Spinal cord (tissue), 10 donors: ENCODE measurements at places on chromosomes 6 and 20. TPM values are rescaled to one million over a fixed set of nuclear protein-coding genes. Genes with fewer than 3 reads are reported as not detected.

DNA sequence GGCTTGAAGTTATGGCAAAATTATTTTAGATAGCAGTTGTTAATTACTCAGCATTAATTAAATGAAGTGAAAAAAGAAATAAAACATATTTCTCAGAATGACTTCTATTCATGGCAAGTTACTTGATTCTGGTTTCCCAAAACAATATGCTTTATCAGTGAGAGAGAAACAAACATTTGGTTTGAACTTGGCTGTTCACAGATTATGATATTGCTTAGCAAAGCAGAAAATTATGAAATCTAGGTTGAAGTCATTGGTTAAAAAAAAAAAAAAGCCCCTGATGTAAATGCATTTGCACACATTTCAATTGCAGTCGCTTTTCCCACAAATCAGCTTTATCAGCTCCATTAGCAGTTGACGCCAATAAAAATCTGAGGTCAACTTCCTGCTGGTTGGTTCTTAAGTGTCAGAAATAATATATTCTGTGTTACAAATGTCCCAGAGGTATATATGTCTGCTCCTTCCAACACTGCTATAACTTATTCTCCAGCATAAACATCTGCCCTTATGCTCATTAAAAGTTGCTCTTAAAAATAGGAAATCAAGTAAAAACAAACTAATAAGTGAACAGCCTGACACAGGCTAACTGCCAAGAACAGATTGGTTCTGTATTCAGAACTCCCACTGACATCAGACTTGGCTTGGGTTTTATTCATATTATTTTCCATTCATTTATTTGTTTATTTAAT is 275.4 kb downstream of the PHF3 start:
- no peaks in the 10 kb centered on the region for H3K4me1 ChIP-seq
- peak; percentile 15 for DNase-seq
- H3K27ac ChIP-seq = no peak overlapping the region
- no peaks in the 10 kb centered on the region for H3K27me3 ChIP-seq

GRCh38 chr6:17061097-17061496 is 40.8 kb upstream of the STMND1 start:
- H3K4me3 ChIP-seq = no peak overlapping the region
- H3K36me3 ChIP-seq = no peaks in the 10 kb centered on the region
- no peaks in the 10 kb centered on the region for H3K4me1 ChIP-seq
- DNase-seq = no peak
- no peaks in the 10 kb centered on the region for H3K27me3 ChIP-seq

DNA sequence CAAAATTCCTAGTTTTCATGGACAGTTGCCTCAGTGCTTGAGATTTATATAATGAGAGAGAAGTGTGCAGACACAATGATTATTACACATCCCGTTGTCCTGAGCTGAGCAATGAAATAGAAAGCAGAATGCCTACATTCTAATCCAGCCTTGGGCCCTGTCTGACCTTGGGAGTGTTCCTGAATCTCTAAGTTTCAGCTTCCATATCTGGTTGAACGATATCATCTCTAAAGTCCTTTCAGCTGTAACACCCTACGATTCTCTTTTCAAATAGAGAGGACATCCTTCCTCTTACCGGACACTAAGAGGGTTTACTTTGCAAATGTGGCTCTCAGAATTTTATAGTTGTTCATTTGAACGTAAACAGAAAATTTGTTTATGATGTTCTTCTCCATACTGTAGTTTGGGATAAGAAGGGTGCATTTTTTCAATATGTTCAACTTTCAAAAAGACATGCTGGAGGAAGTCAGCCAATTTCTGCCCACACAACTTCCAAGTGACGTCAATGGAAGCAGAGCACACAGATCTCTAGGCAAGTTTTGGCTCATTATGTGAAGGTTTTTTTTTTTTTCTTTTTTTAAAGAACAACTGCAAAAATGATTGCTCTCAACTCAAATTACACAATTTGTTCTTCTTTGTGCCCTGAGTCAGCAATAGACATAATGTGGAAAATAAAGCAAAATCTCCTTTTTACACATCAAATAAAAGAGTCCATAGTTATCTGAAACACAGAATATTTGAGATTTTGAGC is 50.4 kb downstream of the PDE7B start:
- no peaks in the 10 kb centered on the region for H3K27me3 ChIP-seq
- H3K4me3 ChIP-seq = no peak overlapping the region
- H3K36me3 ChIP-seq = no peaks in the 10 kb centered on the region
- H3K4me1 ChIP-seq = no peaks in the 10 kb centered on the region

GRCh38 chr6:39901670-39902069 is 32.6 kb downstream of the MOCS1 start:
- no peak overlapping the region for H3K27ac ChIP-seq
- DNase-seq = no peak
- peaks cover 40% of the 10 kb centered on the region for H3K36me3 ChIP-seq
- H3K4me1 ChIP-seq = no peaks in the 10 kb centered on the region
- H3K4me3 ChIP-seq = no peak overlapping the region

- peaks cover 26% of the 10 kb centered on the region for H3K36me3 ChIP-seq
- H3K4me1 ChIP-seq = peaks cover 5% of the 10 kb centered on the region
- no peak overlapping the region for H3K27ac ChIP-seq
- H3K27me3 ChIP-seq = no peaks in the 10 kb centered on the region
- no peak overlapping the region for H3K4me3 ChIP-seq
Measured at GRCh38 chr20:23370274-23370673, 8.3 kb downstream of the GZF1 start.

DNA sequence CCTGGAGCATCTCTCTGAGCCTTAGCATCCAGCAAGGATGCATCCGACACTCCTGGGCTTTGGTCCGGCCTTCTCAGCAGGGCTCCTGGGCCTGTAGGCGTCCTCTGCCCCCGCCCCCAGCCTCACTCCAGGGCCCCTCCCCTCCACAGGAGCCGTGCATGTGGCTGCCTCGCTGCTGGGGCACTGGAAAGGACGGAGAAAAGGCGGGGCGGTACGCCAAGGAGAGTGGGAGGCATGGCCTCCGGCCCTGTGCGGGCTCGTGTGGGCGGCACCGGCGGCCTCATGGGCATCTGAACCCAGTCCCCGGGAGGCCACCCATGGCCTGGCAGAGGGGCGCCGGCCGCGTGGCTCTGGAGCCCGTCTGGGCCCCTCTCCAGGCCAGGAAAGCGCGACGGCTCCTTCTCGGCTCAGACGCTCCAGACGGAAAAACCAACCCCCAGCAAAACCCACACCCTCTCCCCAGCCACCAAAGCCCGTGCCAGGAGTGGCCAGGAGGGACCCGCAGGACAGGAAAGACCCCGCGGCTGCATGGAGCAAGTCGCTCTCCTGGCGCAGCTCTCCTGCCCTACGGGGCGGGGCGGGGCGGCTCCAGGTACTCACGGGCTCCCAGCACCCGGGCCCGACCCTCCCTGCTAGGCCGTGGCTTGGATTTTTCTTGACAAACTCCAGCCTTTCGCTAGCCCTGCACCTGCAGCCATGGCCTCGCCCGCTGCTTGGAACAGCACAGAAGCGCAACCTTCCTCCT is 419.9 kb downstream of the QKI start:
- no peak overlapping the region for H3K27ac ChIP-seq
- no peak for DNase-seq
- no peaks in the 10 kb centered on the region for H3K27me3 ChIP-seq
- H3K4me3 ChIP-seq = no peak overlapping the region

- H3K27me3 ChIP-seq = no peaks in the 10 kb centered on the region
- DNase-seq = no peak
- no peak overlapping the region for H3K27ac ChIP-seq
Measured at GRCh38 chr6:19153270-19153980, 683.7 kb upstream of the ID4 start.

DNA sequence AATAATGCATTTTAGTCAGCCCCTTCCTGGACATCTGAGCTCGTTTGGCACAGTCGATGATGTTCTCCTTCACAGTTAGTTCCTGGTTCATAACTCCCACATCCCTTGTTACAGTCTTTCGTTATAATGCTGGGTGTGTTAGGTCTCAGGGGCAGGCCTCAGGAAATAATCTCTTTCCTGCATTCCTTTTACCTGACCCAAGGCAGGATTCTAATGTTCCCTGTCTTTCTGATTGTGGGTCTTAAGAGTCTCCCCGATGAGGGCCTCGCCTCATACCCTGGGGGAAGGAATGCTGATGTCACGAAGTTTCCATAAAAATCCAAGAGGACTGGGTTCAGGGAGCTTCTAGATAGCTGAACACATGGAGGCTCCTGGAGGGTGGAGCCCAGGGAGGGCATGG is 104.0 kb upstream of the CARMIL1 start:
- H3K27ac ChIP-seq = no peak overlapping the region
- no peaks in the 10 kb centered on the region for H3K27me3 ChIP-seq
- no peak for DNase-seq
- H3K4me3 ChIP-seq = no peak overlapping the region

DNA sequence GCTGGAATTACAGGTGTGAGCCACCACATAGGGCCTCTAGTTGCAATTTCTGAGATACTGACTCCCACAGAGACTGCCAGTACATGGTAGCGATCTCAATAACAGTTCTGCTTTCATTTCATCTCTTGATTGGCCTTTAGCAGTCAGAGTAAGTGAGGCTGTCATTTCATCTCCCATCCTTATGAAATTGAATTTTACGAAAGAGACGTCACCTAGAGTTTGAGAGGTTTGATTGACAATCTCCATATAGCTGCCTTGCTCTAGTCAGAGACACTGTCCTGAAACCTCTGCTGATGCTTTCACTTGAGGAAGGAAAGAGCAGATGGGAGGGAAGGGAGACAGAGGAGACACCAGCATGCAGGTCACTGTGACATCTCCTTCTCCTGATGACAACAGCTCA is 466.1 kb downstream of the NKAIN2 start:
- H3K4me3 ChIP-seq = no peak overlapping the region
- no peaks in the 10 kb centered on the region for H3K36me3 ChIP-seq
- no peaks in the 10 kb centered on the region for H3K4me1 ChIP-seq
- no peaks in the 10 kb centered on the region for H3K27me3 ChIP-seq
- DNase-seq = no peak
- no peak overlapping the region for H3K27ac ChIP-seq

- H3K27me3 ChIP-seq = no peaks in the 10 kb centered on the region
- no peak for DNase-seq
- H3K4me3 ChIP-seq = no peak overlapping the region
- H3K36me3 ChIP-seq = no peaks in the 10 kb centered on the region
- H3K27ac ChIP-seq = no peak overlapping the region
- H3K4me1 ChIP-seq = no peaks in the 10 kb centered on the region
Measured at GRCh38 chr6:47027315-47027714, 14.8 kb downstream of the ADGRF1 start.

DNA sequence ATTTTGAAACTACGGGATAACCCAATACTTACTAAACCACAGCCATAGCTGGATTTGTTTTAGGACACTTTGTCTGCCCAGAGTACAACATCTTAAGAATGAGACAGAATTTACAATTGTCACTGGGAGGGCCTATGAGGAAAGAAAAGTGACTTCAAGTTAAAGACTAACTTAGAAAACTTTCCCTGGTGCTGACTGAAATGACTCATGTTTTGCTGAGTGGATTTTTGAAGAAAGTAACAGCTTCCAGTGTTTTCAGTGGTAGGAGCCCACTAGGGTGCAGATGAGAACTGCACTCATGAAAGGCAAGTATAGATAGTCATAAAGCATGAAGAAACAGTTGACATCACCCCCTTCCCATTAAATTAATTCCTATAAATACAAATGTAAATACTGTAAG is 988.2 kb upstream of the MAP3K7 start:
- H3K27me3 ChIP-seq = no peaks in the 10 kb centered on the region
- no peaks in the 10 kb centered on the region for H3K4me1 ChIP-seq
- DNase-seq = no peak
- H3K27ac ChIP-seq = no peak overlapping the region
- no peak overlapping the region for H3K4me3 ChIP-seq

DNA sequence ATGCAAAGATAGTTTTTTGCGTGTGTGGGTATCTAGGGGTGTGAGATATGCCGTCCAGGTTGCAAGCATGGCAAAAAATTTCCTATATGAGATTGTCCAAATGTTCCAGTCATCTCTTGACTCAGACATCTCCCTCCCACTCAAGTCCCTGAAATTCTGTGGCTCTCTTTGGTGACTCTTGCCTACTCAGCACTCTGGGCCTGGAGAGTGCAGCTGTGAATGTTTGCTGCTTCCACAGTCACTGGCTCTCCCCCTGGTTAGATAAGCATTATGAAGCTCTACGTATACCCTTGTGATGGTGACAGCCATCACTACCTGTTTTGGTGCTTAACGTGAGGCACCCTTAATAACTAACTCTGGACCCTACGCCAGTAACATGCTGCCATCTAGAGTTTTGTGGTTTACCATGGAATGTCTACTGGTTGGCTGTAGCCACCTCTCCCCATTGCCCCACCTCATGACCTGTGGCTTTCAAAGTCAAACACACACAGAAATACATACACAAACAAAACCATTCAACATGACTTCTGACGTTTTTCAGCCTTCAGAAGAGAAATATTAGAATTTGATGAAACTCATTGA is 621.9 kb upstream of the CITED2 start:
- H3K4me1 ChIP-seq = no peaks in the 10 kb centered on the region
- no peaks in the 10 kb centered on the region for H3K36me3 ChIP-seq
- no peak overlapping the region for H3K27ac ChIP-seq
- no peak overlapping the region for H3K4me3 ChIP-seq

GRCh38 chr6:31559606-31559957 is 12.2 kb downstream of the NFKBIL1 start:
- DNase-seq = no peak
- H3K27me3 ChIP-seq = no peaks in the 10 kb centered on the region
- H3K4me3 ChIP-seq = no peak overlapping the region
- peaks cover 6% of the 10 kb centered on the region for H3K4me1 ChIP-seq
- H3K27ac ChIP-seq = no peak overlapping the region

DNA sequence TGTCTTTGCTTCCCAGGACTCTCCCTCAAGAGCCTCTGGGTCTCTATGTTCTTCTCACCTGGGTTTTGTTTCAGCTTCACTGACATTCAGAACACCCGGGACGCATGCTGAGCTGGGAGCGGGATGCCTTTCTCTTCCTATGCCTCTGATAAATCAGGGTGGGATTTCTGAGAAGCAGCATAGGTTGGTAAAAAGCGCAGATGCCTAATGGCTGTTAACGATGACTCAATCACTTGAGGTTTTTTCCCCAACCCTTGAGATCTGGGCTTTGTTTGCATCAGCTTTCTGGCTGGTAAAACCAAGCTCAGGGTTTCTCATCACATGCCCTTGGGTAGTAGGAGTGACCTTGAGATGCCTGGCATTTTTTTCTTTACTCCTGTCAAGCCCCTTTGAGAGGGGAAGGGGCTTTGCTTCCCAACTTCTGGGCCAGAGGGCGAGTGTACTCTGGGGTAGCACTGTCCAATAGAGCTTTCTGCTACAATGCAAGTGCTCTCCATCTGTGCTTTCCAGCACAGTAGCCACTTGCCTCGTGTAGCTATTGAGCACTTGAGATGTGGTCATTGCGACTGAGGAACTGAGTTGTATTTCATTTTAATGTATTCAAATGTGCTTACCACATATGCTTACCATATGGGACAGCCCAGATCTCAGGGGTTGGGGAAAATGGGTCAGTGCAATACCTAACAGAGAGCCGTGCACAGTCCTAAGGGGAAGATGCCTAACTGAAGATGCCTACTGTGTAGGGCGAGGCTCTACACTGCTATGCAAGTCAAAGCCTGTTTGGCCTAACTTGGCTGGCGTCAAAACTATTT is 69.1 kb downstream of the PPP1R14C start:
- no peaks in the 10 kb centered on the region for H3K4me1 ChIP-seq
- no peak for DNase-seq
- H3K36me3 ChIP-seq = no peaks in the 10 kb centered on the region
- H3K4me3 ChIP-seq = no peak overlapping the region
- H3K27me3 ChIP-seq = no peaks in the 10 kb centered on the region

- H3K4me3 ChIP-seq = no peak overlapping the region
- no peak for DNase-seq
- H3K27ac ChIP-seq = no peak overlapping the region
- H3K4me1 ChIP-seq = peaks cover 8% of the 10 kb centered on the region
- H3K36me3 ChIP-seq = no peaks in the 10 kb centered on the region
Measured at GRCh38 chr20:46101957-46102356, 12.2 kb upstream of the NCOA5 start.

The RAMACL gene
- 0.49 TPM for polyA plus RNA-seq

The IL20RA gene
- 1.1 TPM for polyA plus RNA-seq

The SDC4 gene
- 10.6 TPM for polyA plus RNA-seq

The VNN1 gene
- 0.09 TPM for polyA plus RNA-seq

The ATP5F1E gene
- polyA plus RNA-seq = 252 TPM

The HLA-DOA gene
- 1.8 TPM for polyA plus RNA-seq

The PARD6B gene
- polyA plus RNA-seq = 5.0 TPM
